ENCODE measurements at places on chromosomes 5 and 9.

DNA sequence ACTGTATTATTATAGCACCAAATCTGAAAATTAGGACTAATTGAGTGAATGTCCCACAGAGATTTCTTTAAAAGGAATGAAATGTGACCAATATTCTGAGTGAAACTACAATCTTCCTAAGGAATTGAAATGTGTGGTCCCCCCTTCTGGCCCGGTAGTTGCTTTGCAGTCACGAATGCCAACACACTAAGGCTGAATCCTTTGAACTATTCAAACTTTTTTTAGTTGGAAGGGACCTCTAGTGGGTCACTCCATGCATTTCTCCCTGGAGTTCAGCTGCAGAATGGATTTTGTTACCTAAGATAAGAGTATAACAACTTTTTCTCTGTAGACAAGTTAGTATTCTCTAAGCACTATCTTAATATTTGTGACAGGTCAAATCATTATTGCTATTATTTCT is 2.8 kb downstream of the CDH6 start:
- no peak for DNase-seq

DNA sequence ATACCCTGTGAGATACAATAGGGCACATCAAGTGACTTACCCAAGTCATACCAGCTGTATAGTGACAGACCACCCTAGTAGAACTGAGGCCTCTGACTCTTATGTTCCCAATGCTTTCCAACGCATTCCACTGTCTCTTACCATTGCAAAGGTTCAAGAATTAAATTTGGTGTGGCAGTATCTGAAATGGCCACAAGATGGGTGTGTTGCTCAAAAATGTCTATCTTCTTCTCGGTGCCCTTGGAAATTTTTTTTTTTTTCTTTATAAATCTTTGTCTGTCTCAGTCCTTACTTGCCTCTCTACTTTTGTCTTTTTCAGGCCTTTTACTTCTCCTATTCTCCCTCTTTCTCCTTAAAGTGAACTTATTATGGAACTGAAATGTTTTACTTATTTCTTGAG is 48.4 kb downstream of the GPR21 start:
- DNase-seq, result no peak

DNA sequence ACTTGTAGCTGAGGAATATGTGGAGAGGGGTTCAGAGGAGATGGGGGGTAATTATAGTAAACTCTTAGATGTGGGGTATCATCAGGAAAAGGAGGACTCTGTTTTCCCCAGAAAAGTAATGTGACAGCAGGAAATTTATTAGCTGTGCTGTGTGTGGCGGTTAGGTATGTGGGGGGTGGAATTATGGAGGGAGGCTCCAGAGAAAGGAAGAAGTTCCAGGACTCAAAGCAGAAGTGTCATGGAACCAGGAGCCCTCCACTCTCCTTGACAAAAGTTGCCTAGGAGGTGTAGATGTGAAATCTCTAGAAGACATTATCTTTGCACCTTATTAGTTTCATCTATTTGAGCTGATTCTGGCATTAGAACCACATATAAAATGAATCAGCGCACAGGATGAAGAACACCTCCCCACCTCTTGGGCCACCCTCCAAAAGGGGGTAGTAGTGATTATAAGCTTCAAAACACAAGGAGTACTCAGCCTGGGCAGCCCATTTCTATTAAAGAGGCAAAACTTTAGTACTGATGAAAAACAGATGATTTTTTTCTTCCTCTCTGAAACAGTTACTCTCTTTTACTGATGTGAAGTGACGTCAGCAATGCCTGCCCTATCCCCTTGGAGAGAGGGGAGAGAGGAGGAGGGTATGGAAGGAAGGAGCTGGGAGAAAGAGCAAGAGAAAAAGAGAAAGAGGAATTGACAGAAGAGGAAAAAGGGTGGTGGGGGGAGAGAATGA is 18.2 kb downstream of the NR2F1 start:
- no peak for DNase-seq

DNA sequence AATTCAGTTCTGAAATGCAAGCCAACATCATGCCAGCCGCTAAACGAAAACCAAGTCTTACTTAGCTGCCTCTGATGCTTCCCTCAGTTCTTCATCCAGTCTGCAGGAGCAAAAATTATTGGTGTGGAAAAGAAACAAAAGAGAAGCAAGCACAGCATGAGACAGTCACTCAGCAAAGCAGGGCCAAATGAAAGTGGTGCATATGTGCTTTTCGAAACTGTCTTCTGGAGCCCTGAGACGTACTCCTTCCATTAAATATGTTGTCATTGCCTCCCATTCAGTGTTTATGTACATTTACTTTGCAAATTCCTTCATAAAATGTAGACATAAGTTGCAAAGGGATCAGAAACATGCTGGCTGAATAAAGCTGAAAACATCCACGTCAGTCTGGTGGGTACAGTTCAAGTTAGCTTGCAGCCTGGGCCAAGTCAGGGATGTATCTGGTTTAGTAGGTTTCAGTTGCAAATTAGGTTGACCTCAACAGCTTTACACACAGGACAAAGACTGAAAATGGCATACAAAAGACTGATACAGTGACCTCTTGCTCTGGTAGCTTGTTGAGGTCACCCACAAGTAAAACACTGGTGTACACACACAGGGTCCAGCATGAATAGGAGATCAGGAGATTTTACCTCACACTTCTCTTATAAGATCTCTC is 139.7 kb upstream of the PCA3 start:
- no peak for DNase-seq

Measured in stimulated activated CD4-positive, alpha-beta T cell treated with anti-CD3 and anti-CD28 coated beads, Interleukin-1b, Interleukin-23, amount 100 ng/mL, for 1 hour (primary cell).